ENCODE measurements at places on chromosomes 1 and 21.

GRCh38 chr1:173411835-173412742 is 65.0 kb upstream of the PRDX6 start:
- no peak for DNase-seq

GRCh38 chr1:246306415-246307037 is 200.6 kb downstream of the SMYD3 start:
- DNase-seq: no peak

GRCh38 chr1:25501235-25502058 is 42.0 kb upstream of the LDLRAP1 start:
- peak; percentile 11 for DNase-seq

GRCh38 chr1:27564710-27565649 is 39.0 kb downstream of the AHDC1 start:
- no peak for DNase-seq

DNA sequence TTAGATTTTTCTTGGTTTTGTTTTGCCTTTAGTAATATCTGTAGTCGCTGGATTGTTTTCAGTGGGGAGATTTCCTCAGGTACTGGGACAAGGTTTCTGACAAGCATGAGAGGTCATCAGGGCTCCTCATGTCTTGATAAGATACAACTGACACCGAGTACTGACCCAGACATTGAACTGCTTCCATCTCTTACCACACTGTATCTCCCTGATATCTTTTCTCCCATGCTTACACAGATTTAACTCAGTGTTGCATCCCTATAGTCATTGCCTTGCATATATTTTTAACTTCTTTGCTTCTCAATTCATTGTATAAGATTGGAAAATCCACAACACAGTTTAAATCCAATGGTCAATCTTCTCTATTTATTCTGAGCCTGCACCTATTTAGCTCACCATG is 12.4 kb upstream of the CYB5R1 start:
- DNase-seq: no peak

- DNase-seq: peak; percentile 84
These were observed 710 bp upstream of the SLC30A1 start for GRCh38 chr1:211579440-211580302.

DNA sequence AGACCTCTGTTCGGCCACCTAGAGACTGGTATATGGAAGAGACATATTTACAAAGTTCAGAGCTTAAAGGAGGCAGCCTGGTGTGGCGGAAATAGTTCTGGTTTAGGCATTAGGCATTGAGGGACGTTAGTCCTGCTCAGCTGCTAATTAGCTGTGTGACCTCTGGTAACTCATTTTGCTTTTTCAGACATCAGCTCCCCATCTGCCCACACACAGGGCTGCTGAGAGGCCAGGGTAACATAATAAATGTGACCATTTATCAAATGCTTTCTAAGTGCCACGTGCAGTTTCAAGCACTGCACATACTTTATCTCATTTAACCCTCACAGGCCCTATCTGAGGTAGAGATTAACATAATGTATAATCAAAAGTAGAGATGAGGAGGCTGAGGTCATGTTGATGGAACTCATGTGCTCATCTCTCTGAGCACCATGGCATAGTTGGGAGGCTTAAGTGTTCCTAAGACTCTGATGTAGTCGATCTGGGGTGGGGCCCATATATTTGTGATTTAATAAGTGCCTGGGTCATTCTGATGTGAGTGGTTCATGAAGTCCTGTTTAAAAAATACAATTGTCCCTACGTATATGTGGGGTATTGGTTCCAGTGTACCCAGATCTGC is 267.2 kb upstream of the PLXNA2 start:
- DNase-seq: no peak

DNA sequence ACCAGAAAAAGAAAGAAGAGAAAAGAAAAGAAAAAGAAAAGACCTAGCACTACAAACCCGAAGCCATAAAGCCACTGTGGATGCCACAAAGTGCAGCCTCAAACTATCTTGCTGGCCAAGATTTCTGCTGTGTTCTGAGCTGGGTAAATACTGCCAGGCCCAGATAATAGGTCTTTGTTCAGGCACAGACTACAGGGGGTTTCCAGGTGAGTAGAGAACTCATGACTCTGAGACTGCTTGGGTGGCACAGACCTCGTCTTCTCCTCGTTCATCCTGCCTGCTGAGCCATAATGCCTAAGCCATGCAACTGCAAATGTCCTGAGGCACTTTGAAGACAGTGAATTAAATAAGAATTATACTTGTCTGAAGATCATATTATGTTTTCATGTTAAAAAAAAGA is 651.8 kb downstream of the LMO4 start:
- no peak for DNase-seq

GRCh38 chr1:240739139-240739538 is 127.2 kb upstream of the GREM2 start:
- no peak for DNase-seq

GRCh38 chr1:205774198-205775014 is 876 bp downstream of the RAB29 start:
- DNase-seq: peak; percentile 47
